ENCODE measurements at places on chromosomes 11 and 22.

- H3K4me3 ChIP-seq = no peak overlapping the region
- no peak overlapping the region for H3K27ac ChIP-seq
- no peaks in the 10 kb centered on the region for H3K4me1 ChIP-seq
- H3K27me3 ChIP-seq = peaks cover 20% of the 10 kb centered on the region
- H3K36me3 ChIP-seq = no peaks in the 10 kb centered on the region
These were observed 145.2 kb upstream of the CADM1 start for GRCh38 chr11:115649461-115649860.

DNA sequence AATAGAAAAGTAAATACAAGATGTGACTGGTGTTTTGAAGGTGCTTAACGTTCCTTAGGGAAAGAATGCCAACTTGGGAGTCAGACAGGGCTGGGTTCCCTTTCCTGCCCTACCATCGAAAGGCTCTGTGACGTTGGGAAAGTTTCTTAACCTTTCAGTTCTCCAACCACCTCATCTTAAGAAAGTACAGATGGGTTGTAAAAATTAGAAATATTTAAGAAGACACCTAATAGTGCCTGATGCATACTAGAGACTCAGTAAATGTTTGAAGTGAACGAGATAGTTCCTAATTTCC lies 1.1 kb downstream of the GTPBP1 start:
- H3K4me1 ChIP-seq = peaks cover 44% of the 10 kb centered on the region
- H3K4me3 ChIP-seq = peak overlapping the region; percentile 88
- DNase-seq = no peak

- no peak overlapping the region for H3K4me3 ChIP-seq
- no peaks in the 10 kb centered on the region for H3K4me1 ChIP-seq
- H3K27ac ChIP-seq = no peak overlapping the region
- peaks cover 14% of the 10 kb centered on the region for H3K27me3 ChIP-seq
These were observed 74.5 kb downstream of the TTC28 start for GRCh38 chr22:28604966-28605761.

DNA sequence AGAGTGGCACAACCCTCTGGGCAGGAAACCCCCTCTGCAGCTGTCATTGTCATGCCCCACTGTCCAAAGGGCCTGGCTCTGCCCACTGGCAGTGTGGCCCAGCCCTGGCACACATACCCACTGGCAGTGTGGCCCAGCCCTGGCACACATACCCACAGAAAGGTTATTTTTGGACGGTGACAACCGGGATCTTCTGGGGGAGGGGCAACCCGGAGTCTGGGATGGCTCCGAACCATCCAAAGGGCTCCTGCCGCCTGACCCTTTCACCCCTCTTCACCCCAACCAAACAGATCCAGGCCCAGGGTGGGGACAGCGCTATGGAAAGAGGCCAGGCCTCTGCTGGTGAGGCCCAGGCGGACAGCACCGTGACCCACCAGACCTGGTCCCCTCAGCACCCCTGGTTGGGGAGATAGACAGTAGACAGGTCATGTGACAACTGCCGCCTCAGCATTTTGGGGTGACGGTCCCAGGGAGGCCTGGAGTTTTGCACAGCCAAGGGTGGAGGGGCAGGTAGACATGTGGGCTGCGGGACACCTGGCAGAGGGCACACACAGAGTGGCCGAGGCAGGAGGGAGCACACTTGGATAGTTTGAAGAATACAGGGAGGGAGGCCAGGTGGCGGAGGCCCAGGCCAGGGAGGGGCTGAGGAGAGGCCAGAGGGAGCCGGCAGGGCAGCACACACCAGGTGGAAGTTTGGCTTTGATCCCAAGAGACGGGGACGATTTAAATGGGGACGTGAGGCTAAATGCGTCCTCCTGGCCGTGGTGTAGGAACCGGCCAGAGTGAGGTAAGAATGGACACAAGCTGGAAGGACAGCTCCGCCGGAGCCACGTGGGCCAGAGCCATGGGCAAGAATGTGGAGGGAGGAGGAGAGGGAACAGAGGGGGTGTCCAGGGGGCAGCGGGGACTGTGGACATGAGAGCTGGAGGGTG lies 2.9 kb downstream of the MAPK12 start:
- H3K4me1 ChIP-seq = peaks cover 6% of the 10 kb centered on the region
- no peaks in the 10 kb centered on the region for H3K36me3 ChIP-seq
- H3K27ac ChIP-seq = no peak overlapping the region
- H3K27me3 ChIP-seq = peaks cover 12% of the 10 kb centered on the region
- peak overlapping the region; percentile 55 for H3K4me3 ChIP-seq

DNA sequence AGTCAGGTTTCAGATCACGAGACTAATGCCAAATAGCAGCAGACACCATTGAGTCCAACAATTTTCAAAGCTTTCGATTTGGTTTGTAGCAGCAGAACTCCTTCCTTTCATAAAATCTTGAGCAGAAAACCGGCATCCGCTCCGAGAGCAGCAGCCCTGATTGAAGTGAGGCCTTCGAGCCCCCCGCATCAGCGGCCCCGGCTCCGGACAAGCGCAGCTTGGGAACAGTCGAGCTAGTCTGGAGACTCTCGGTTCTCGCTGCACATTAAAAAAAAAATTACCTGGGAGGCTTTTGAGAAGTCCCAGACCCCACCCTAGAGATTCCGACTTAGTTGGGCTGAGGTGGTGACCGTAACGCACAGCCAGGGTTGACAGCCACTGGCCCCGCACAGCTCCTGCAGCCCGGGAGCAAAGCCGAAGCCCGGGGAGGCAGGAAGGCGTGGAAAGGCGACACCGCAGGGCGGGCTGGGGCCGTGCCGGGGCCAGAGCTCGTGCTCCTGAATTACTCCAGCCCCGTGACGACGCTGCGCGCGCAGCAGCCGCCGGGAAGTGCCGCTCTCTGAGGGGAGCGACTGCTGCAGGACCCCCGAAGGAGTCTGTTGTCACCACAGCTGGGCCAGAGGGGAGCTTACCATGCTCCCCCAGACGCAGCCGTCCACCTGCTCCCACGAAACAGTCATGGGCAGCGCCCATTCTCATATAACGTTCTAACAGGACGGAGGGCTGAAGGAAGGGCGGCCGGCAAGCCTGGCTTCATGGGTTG lies 57.8 kb downstream of the SPATA19 start:
- DNase-seq = no peak
- no peak overlapping the region for H3K4me3 ChIP-seq
- H3K27ac ChIP-seq = no peak overlapping the region
- H3K4me1 ChIP-seq = no peaks in the 10 kb centered on the region
- H3K27me3 ChIP-seq = peaks cover 6% of the 10 kb centered on the region

DNA sequence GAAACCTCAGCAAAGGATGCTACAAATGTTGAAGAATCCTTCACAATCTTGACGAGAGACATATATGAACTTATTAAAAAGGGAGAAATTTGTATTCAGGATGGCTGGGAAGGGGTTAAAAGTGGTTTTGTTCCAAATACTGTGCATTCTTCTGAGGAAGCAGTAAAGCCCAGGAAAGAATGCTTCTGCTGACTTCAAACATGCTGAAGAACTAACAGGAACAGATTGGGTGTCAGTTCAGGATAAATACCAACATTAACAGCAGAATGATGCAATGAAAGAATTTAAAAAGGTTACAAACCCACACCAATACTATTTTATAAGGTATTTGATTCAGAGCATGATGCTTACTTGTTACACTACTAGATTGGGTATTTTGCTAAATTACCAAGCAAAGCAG lies 33.9 kb downstream of the RAB39A start:
- DNase-seq = no peak
- H3K27ac ChIP-seq = no peak overlapping the region
- H3K4me3 ChIP-seq = no peak overlapping the region
- H3K27me3 ChIP-seq = no peaks in the 10 kb centered on the region
- peaks cover 7% of the 10 kb centered on the region for H3K36me3 ChIP-seq

- H3K4me1 ChIP-seq = peaks cover 18% of the 10 kb centered on the region
- no peak overlapping the region for H3K4me3 ChIP-seq
- peaks cover 2% of the 10 kb centered on the region for H3K36me3 ChIP-seq
- no peak for DNase-seq
- peaks cover 3% of the 10 kb centered on the region for H3K27me3 ChIP-seq
- H3K27ac ChIP-seq = peak overlapping the region; percentile 4
These were observed 2.7 kb downstream of the FREY1 start for GRCh38 chr11:45904309-45904915.

- H3K27ac ChIP-seq = peak overlapping the region; percentile 78
- peaks cover 12% of the 10 kb centered on the region for H3K4me1 ChIP-seq
- no peaks in the 10 kb centered on the region for H3K36me3 ChIP-seq
- H3K27me3 ChIP-seq = no peaks in the 10 kb centered on the region
These were observed 908 bp downstream of the PLCB3 start for GRCh38 chr11:64252003-64252872.

DNA sequence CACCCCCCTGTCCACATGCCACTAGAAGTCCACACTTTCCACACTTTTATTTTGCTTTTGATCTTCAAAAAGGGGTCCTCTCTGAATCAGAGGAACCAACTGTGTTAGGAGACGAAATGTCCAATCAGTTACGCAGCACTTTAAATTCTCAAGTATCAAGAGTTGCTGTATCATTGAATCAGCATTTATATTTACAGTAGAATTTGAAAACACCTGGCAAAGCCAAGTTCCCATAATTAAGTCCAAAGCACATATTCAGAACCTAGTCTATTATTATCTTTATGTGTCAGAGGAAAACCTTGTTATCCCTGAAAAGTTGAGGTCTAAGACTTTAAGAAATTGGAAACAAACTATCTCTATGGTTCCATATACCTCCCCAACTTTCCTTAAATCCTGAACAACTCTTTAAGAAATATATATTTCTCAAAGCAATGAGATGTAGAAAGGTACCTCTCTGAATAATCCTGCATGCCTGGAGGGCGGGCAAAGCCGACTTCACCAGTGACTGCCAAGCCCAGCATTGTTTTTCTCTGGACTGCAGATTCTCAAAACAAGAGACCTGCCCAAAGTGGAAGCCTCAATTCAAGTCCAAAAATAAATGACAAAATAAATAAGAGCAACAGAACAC lies 75.9 kb upstream of the ARFGAP3 start:
- DNase-seq = peak; percentile 34
- H3K27ac ChIP-seq = peak overlapping the region; percentile 99
- peaks cover 2% of the 10 kb centered on the region for H3K36me3 ChIP-seq

DNA sequence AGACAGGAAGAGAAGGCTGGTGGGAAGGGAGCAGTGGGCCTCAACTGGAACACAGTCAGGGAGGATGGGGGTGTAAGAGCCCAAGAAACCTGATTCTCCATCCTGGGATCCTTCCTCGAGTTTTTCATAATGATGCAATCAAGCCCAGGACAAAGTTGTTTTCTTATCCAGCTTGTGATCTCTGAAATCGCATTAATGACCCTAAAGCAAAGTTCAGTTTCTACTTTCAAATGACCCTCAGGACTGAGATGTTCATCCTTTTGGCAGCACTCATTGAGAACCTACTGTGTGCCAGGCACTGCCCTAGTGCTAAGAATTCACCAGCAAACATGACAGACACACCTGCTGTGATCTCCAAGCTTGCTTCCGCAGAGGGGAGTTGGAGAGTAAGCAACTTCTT lies 45.3 kb downstream of the ISX start:
- H3K27ac ChIP-seq = no peak overlapping the region
- peaks cover 16% of the 10 kb centered on the region for H3K27me3 ChIP-seq
- no peak for DNase-seq
- H3K36me3 ChIP-seq = no peaks in the 10 kb centered on the region

DNA sequence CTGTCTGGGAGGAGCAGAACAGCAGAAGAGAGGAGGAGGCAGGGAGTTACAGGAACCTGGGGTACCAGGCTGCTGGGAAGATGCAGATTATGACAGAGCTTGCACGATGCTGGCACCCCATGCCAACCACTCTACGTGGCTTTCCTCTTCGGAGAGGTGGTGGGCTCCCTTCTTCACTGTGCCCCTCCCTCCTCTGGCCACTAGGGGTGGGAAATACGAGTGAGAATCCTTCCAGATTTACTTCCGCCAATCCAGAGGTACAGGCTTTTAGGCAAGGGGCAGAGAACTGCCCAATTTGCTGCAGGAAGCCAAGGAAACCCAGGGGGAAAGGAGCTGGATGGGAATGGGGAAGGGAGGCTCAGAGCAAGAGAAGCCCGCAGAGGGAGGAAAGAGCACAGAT lies 12.3 kb downstream of the HYOU1 start:
- no peak overlapping the region for H3K27ac ChIP-seq
- H3K27me3 ChIP-seq = no peaks in the 10 kb centered on the region
- no peak overlapping the region for H3K4me3 ChIP-seq
- no peaks in the 10 kb centered on the region for H3K4me1 ChIP-seq
- H3K36me3 ChIP-seq = peaks cover 26% of the 10 kb centered on the region

DNA sequence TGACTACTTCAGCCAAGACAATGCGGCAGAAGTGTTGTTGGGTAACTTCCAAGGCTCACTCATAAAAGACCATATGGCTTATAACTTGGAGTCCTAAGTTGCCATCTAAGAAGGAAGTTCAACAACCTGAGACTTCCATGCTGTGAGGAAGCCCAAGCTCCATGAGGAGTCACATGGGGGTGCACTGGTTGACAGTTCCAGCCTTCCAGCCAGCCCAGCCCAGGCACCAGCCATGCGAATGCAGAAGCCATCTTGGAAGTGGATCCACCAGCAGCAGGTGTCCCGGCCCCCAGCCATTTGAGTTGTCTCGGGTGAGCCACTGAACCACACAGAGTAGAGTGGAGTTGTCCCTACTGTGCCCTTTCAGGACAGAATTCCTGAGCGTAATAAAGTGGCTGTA lies 32.8 kb upstream of the WNT7B start:
- no peak for DNase-seq
- peaks cover 2% of the 10 kb centered on the region for H3K36me3 ChIP-seq
- H3K4me1 ChIP-seq = peaks cover 10% of the 10 kb centered on the region
- H3K4me3 ChIP-seq = no peak overlapping the region
- H3K27me3 ChIP-seq = no peaks in the 10 kb centered on the region

GRCh38 chr11:61586792-61587430 lies 6.0 kb upstream of the SYT7 start:
- peaks cover 30% of the 10 kb centered on the region for H3K27me3 ChIP-seq
- no peak overlapping the region for H3K4me3 ChIP-seq
- DNase-seq = no peak
- H3K4me1 ChIP-seq = peaks cover 9% of the 10 kb centered on the region
- no peak overlapping the region for H3K27ac ChIP-seq

DNA sequence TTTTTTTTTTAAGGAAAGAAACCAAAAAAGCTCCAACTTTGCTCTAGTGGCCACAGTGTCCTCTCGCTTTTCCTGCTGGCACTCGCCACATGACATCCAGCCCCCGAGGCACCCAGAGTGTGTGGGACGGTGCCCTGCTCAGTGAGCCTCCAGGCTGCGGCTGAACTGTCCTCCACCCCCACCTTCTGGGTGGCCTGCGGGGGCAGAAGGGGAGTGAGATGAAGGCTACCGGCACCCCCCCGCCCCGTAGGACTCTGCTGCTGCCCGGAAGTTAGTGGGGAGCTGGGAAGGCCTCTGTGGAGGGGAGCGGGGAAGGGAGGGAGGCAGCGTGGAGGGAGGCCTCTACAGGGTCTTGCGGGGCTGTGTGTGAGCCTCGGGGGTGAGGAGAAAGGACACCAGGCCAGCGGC lies 264.4 kb downstream of the CTTN start:
- no peaks in the 10 kb centered on the region for H3K36me3 ChIP-seq
- H3K4me3 ChIP-seq = no peak overlapping the region
- no peak for DNase-seq
- H3K27ac ChIP-seq = no peak overlapping the region
- peaks cover 7% of the 10 kb centered on the region for H3K27me3 ChIP-seq
- peaks cover 3% of the 10 kb centered on the region for H3K4me1 ChIP-seq

DNA sequence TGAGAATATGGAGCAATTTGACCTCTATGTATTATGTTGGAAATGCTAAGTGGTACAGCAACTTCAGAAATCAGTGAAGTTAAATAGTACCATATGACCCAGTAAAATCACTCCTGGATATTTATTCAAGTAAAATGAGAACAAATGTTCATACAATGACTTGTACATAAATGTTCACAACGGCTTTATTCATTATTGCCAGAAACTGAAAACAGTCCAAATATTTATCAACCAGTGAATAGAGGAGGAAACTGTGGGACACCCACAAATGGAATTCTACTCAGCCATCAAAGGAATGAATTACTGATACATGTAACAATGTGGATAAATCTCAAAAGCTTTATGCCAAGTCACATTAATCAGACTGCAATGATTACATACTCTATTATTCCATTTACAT lies 416.3 kb downstream of the AASDHPPT start:
- H3K27ac ChIP-seq = no peak overlapping the region
- H3K4me1 ChIP-seq = no peaks in the 10 kb centered on the region
- H3K27me3 ChIP-seq = no peaks in the 10 kb centered on the region
- no peaks in the 10 kb centered on the region for H3K36me3 ChIP-seq
- no peak overlapping the region for H3K4me3 ChIP-seq

Data from memory B cell (primary cell).